NCI-H187 (cell line): ENCODE measurements at places on chromosomes 6 and 20.

DNA sequence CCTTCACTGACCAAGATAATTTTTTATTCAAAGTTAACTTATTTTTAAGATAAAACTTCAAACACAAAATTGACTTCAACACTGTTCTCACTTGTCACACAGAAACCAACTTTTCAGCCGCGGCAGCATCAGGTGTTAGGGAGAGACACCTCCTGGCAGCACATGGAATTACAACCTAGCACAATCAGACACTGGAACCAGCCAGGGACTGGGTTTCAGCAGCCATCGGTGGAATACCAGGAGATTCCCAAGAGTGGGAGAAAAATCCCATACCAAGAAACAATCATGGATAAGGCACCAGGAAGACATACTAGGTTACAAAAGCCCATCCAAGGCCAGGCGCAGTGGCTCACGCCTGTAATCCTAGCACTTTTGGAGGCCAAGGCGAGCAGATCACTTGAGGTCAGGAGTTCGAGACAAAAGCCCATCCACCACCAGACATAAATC lies 70.0 kb downstream of the SNX5 start:
- DNase-seq, result no peak

DNA sequence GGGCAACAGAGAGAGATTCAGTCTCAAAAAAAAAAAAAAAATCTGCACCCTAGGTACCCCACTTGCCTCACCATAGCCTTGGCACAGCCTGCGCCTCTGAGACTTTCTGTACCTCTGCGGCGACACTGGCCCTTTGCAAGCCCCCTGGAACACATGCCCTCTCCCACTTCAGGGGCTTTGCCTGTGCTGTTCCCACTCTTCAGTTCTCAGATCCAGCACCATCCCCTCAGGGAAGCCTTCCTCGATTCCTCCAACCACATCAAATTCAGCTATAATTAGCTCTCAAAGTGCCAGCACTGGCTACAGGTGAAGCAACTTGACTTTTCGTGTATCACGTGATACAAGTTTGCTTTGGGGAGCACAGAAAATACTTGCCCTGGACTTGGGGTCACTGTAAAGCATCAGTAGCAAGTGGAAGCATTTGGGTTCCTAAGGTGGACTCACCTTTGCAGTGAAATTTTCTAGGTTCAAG lies 2.1 kb upstream of the UBE2V1 start:
- DNase-seq, result no peak

- no peak for DNase-seq
Observed at GRCh38 chr20:53586640-53587039, 7.0 kb downstream of the ZNF217 start.

DNA sequence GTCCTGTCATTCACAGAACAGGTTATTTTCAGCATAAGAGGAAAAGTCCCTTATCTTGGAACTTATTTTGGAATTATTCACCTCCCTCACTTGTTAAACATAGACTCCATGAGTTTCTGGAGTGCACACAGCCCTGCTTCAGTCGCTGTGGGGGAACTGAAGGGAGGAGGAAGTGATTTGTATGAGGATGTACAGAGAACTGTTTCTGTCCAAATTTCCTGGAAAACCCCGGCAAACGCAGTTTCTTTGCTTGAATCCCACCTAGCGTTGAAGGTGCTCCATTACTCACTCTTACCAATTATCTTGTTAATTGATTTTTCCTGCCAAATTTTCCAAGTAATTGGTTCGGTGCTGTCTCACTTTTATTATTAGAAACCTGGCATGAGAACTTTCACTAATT lies 78.0 kb upstream of the AGPAT4 start:
- DNase-seq, result no peak

GRCh38 chr6:19842030-19842615 lies 5.0 kb downstream of the ID4 start:
- no peak for DNase-seq

- DNase-seq, result no peak
Observed at GRCh38 chr6:110415086-110415916, at the start of gene DDO. Gene DDO (minus strand): TSS chr6:110415575. CDS start chr6:110413462, 2,113 bp downstream.

- DNase-seq, result no peak
Observed at GRCh38 chr6:42162384-42162783, 10.8 kb upstream of the GUCA1A start.

DNA sequence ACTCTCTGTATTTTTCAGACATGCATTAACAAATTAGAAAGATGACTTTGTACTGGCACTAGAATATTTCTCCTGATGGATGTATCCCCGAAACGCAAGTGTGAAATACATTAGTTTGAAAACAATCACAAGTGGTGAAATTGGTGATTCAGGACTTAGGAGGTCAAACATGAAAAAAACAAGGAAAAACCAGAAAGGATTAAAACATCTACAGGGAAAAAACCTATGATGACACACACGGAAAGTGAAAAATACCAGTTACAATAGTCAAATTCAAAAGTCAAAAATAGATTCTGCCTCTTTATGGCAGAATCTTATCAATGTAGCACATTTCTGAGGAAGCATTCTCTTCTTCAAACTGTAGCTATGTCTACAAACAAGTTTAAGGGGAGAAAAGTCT lies 129.0 kb upstream of the SGK1 start:
- no peak for DNase-seq

DNA sequence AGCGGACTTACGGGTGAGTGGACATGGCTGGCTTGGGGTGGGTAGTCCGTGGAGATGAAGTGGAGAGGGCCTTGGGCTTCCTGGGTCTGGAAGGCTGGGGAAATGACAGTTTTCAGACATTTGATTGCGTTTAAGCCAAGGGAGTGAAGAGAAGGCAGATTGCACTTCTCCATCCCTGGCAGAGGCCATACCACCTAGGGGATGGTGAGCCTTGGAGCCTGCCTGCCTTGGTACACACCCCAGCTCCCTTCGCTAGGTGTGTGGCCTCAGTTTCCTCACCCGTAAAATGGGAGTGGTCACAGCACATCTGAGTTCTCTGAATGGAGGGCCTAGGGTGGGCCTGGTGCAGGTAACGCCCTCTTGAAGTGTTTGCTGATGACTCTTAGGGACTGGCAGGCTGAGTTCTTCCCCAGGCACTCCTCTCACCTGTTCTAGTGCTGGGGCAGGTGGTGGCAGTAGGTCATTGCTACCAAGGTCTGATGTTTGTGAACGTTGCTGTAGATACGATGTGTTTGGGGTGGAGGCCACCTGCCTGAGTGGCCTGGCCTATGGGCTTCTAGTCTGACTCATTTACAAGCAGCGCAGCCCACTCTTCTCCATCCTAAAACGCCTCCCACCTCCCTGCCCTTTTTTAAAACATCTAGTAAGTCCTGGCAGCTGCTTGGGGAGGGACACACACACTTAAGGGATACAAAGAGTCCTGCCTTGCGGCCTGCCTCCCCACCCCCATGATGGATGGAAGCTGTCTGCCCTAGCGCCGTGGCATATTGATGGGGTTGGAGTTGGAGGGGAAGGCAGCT lies 2.3 kb downstream of the RBM38 start:
- no peak for DNase-seq

GRCh38 chr6:15628499-15629131 lies 34.2 kb downstream of the DTNBP1 start:
- no peak for DNase-seq

DNA sequence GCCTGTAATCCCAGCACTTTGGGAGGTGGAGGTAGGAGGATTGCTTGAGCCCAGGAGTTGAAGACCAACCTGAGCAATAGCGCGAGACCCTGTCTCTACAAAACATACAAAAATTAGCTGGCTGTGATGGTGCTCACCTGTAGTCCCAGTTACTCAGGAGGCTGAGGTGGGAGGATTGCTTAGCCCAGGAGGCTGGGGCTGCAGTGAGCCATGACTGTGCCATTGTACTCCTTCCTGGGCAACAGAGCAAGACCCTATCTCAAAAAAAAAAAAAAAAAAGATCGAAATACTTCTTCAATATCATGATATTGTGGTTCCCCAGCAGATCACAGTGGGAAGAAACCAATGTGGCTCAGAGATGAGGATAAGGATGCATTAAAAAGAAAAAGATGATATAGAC lies 47.6 kb downstream of the SOBP start:
- no peak for DNase-seq

- no peak for DNase-seq
Observed at GRCh38 chr6:159043251-159043650, 1.5 kb downstream of the TAGAP start.

DNA sequence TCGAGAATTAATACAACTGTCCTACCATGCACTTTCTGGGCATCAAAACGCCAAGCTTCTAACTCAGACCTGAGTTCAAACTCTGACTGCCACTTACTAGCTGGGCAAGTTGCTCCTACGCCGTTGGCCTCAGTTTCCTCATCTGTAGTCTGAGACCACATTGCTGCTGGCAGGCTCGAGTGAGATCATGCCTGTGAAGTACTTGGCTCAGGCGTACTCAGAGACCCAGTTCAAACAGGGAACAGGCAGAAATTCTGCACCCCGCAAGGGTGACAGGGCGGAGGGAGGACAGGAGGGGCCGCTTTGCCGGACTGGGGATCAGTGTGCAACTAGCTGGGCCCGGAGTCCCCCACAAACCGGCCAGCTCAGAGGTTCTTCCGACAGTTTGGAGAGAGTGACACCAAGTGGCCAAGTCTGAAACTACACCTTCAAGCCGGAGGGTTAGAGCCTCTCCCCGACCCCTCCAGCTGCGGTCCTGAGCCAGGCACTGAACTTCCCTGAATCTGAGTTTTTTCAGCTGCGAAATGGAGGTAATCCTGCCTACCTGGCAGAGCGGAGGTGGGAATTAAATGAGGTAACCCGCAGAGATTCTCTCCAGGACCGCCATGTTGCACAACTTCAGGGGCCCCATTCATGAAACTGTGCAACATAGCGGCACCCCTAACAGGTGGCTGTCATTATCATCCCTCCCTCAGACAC lies 46.0 kb upstream of the PTPN1 start:
- DNase-seq, result peak; percentile 15

- DNase-seq, result no peak
Observed at GRCh38 chr6:133368664-133369063, 127.5 kb downstream of the EYA4 start.

- no peak for DNase-seq
Observed at GRCh38 chr20:3471397-3472021, 691 bp downstream of the ATRN start.

DNA sequence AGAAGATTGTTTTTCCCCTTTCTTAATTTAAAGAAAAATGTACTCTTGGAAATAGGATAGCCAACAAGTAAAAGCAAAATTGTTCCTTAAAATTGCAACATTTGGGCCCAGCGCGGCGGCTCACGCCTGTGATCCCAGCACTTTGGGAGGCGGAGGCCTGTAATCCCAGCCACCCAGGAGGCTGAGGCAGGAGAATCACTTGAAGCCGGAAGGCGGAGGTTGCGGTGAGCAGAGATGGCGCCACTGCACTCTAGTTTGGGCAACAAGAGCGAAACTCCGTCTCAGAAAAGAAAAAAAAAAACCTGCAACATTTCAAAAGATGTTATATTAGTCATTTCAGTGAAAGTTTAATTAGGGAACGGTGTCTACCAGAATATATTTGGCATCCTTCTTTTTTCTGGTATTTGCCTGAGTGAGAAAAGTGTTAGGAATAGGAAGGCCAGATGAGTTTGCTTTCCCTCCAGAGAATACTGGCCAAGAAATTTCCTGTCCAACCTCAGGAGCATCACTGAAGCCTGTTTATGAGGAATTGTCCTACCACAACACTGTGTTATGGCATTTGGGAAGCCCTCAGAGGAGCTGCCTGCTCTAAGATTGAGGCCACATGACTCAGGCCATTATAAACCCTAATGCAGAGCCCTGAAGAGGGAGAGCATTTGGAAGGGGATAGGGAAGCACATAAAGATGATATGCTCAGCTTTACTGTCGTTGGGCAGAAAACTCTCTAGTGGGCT lies 1.2 kb upstream of the GJA1 start:
- no peak for DNase-seq

DNA sequence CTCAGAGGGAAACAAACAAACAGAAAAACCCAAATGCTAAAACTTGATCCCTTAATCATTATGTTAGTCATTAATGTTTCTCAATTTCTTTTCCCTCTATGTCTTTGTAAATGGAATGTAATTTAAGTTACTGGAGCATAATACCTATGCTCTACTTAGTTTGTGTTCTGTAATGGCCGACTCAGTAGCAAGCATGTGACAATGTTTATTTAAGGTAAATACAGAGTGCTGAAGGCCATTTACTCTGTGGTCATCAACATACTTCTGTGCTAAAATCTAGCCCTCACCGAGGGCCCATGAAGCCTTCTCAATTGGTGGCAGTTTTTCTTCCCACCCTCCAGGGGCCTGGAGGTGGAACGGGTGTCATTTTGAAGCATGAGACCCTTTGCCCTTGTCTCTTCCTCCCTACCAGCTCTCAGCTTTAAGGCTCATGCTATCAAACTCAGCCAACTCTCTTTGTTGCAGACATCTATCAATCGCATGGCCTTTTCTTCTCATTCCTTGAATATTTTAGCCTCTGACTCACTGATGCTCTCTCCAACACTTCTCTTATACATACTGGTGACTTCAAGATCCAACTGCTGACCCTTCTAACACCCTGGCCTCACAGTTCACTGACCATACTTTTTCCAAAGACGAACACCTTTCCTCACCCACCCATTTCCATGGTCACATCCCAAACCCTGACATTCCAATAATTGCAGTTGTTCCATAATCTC lies 48.2 kb downstream of the STX7 start:
- DNase-seq, result no peak

DNA sequence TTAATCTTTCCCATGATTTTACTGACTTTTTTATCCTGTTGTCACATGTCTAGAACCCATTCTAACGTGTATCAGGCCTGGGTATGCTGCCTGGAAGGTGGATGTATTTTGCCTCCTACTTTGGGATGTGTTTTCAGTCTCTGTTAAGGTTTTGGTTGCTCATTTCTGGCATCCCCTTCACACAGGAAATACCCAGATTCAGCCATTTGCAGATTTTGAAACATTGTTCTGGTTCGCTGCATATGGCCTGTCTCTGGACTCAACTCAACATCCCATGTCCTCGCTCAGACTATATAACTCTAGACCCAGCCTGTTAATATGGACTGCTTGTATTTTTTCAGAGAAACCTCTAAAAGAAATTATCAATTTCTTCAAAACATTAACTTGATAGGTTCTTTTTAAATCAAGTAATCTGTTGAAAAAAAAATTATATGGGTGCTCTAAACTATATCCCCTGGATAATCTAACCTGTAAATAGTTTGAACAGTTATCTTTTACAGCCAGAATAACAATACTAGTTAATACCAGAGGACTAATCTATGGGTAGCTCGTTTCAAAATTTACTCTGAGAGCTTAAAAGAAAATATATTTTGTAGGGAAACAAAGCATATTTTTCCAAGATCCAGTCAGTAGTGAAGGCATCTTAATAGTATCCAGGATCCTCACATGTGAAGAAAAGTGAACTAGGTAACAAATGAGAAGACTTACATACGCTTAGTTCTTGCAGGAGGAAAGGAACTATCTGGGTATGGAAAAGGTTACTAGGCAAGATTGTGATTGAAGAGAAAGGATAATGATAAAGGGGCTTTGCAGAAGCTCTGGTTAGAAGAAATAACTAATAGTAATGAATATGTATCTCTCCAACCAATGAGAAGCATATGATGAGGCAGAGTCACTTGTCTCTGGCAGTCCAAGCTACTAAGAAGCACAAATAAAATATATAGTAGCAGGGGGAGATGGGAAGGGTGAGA lies 23.4 kb upstream of the HLA-DQB1 start:
- no peak for DNase-seq

DNA sequence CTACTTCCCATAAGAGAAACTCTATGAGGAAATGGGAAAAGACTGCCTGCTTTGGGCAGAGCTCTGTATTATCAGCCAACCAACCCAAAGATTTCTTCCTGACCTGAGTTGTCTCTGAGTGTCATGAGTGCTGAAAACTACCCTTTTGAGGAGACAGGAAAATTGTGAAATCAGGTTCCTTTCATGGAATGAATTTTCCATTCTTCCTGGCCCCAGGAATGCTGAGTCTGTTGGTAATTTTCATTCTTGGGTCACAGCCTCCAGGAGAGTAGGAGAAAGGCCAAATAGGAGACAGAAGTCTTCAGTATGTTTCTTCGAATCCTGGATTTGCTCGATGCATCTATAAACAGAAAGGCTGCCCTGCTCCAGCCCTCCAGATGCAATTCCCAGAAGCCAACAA lies 53.6 kb downstream of the SCML4 start:
- DNase-seq, result no peak
